Stimulated activated CD4-positive, alpha-beta T cell treated with anti-CD3 and anti-CD28 coated beads, TNF-alpha, amount 100 ng/mL, for 24 hours (primary cell): ENCODE measurements at places on chromosomes 4 and X.

DNA sequence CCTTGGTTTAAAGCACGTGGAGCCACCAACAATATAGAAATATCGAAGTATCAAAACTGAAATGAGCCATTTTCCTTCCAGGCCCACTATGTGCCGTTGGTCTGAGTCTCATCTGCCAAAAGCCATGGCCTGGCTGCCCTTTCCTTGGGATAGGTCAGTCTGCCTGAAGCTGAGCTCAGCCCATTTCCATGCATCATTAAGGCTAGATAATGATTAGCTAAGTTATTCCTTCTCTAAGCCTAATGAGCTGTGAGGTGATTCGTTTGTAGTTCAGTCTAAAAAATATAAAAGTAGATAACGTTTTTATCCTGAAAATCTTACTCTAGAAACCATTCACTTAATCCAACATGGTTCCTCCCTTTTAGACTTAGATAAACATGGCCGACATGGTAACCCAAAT lies 936.2 kb upstream of the LCORL start:
- no peak for DNase-seq

DNA sequence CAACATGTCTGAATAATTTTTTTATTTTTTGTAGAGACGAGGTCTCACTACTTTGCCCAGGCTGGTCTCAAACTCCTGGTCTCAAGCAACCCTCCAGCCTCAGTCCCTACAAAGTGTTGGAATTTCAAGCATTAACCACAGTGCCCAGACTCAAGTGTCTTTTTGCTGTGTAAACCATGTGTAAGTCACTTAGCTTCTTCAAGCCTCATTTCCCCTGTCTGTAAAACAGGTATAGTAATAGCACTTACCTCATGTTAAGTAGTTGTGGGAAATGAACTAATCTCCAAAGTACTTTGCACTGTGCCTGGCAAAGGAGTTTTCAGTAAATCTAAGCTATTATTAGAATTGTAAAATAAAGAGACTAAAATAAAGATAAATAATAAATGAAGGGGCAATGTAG lies 35.7 kb downstream of the STBD1 start:
- no peak for DNase-seq

GRCh38 chrX:47047989-47048388 lies 30.3 kb upstream of the RGN start:
- no peak for DNase-seq

DNA sequence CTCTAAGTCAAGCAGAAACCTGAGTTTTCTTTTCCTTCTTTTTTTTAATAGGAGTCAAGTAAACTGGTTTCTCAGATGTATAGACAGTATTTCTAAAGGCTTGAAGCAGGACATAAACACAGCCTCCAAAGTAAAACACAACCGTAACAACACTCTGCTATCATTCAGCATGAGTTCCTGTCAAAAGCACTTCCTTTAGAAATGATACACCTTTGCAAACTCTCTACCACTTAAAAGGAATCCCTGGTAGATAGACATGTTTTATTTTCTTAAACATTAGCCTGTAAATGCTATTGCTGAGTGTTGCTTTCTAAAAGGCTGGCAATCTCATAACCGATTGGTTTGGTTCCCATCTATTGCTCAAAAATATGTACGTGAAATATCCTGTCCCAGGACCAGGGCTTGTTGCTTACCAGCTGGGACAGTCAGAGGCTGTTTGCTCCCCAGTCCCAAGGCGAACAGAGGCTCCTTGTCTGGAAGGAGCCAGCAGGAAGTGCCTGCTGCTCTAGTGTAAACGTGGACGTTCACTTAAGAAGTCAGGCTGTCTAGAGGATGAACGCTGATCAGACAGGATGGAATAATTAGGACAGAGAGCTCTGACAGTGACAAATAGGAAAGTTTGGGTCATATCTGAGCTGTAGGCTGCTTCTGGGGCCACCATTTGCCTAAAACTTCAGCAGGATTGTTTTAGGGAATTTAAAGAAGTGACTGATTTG lies 173.9 kb upstream of the KLF3 start:
- no peak for DNase-seq

- peak; percentile 10 for DNase-seq
Observed at GRCh38 chrX:49001521-49002090, 458 bp downstream of the GRIPAP1 start.

GRCh38 chr4:55758066-55758465 lies 61.5 kb upstream of the EXOC1L start:
- no peak for DNase-seq

DNA sequence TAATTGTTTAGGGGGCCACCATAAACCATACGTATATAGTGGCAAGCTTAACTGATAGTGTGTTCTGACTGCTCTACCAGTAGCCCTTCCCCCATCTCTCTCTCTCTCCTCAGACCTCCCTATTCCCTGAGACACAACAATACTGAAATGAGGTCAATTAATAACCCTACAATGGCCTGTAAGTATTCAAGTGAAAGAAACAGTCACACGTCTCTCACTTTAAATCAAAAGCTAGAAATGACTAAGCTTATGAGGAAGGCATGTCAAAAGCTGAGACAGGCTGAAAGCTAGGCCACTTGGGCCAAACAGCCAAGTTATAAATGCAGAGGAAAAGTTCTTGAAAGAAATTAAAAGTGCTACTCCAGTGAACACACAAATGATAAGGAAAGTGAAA lies 78.0 kb downstream of the PRDM5 start:
- peak; percentile 11 for DNase-seq

- DNase-seq, result no peak
Observed at GRCh38 chr4:109728385-109728784, 1.5 kb downstream of the PLA2G12A start.

DNA sequence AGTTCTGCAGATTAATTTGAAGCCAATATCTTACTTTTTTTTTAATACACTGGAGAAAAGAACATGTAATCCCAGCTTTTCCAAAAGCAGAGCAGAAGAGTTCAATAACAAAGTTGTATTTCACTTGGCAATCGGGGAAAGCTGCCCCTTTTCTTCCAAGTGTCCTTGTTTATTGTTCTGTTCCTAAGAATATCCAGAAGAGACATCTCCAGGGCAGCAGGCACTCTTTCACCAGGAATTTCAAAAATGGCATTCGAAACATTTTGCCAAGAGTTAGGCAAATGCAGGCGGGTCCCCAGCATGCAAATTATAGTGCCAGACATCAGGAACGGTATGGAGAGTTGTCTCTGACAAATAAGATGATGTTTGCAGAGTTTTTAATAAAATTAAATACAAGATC lies 494.5 kb downstream of the BCOR start:
- DNase-seq, result no peak

GRCh38 chr4:183831026-183831446 lies 74.1 kb upstream of the STOX2 start:
- no peak for DNase-seq

GRCh38 chrX:14220386-14220944 lies 190.8 kb upstream of the GEMIN8 start:
- no peak for DNase-seq

GRCh38 chr4:36712013-36712412 lies 430.6 kb downstream of the DTHD1 start:
- no peak for DNase-seq

DNA sequence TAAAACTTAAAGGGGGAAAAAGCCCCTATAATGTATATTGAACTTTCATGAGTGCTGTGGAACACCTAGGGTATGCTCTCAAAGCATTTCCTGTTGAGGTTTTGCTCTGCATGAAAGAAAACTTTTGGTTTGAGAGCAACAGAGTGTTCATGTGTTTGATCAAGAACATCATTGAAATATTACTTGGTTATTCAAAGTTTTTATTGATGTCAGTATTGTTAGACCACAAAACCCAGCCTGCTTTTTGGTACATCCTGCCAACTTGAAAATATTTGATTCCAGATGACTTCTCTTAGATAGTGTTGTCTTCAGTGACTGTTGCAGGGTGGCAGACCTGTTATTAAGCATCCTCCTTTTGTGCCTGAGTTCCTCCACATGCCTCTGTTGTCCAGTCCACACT lies 68.0 kb downstream of the N4BP2 start:
- no peak for DNase-seq

DNA sequence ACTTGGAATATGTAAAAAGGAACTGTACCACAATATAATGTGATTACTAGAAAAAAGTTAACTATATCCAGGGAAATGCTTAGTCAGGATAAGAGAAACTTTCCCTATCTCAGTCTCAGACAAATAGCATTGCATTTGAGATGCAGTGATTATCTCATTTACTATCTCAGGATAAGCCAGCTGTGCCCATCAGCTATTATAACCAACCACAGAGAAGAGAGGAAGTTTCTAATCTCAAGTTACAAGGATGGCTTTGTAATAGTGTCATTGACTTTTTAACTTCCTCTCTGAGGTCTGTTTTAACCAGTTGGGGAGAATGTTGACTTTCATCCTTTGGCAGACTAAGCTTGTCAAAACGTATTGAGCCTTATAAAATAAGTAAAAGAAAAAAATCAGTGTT lies 56.5 kb downstream of the SNX25 start:
- DNase-seq, result no peak

DNA sequence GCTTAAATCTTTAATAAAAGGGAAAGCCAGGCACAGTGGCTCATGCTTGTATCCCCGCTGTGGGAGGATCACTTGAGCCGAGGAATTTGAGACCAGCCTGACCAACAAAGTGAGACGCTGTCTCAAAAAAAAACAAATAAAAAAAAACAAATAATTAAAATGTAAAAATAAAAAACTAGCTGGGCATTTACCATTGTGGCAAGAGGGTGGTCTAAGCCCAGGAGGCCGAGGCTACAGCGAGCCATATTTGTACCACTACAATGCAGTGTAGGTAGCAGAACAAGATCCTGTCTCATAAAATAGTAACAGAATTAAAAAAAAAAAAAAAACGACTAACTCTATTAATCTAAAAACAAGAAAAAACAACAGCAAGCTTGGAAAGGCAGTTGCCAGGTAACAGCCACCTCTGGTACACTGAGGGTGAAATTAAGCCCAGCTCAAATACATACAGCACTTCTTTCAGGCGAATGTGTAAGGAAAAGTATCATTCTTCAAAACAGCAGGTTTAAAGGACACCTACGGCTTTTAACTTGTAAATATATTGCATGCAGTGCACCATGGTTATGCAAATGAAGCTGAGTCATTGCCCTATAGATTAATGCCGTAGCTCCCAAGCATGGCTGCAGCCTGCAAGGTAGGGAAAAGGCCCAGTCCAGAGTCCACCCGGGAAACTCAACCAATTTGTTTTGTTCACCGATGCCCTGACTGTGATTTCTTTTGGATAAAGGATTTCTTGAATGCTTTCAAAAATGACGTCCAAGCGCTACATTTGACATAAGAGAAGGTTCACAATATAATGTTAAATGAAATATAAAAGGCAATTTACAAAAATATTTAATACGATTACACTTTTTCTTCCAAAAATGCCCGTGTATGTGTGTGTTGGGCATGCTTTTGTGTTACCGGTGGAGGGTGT lies 14.5 kb upstream of the TXLNG start:
- no peak for DNase-seq

DNA sequence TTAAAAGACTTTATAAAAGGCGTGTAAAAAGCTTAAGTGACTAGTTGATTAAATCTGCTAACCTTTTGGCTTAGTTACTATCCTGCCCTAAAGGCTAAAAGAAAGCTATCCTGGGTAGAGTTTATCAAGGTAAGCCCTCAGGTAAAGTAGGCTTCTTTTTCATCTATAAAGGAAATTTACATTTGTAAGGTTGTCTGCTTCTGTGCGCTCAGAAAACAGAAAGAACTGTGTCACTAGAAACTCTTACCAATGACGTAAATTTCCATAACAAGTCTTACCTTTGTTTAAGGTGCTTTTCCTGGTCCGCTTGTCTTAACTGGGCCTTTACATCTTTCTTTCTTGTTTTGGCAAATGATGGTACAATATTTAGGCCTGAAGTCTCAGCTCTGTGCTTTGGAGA lies 37.7 kb upstream of the FGF2 start:
- no peak for DNase-seq

DNA sequence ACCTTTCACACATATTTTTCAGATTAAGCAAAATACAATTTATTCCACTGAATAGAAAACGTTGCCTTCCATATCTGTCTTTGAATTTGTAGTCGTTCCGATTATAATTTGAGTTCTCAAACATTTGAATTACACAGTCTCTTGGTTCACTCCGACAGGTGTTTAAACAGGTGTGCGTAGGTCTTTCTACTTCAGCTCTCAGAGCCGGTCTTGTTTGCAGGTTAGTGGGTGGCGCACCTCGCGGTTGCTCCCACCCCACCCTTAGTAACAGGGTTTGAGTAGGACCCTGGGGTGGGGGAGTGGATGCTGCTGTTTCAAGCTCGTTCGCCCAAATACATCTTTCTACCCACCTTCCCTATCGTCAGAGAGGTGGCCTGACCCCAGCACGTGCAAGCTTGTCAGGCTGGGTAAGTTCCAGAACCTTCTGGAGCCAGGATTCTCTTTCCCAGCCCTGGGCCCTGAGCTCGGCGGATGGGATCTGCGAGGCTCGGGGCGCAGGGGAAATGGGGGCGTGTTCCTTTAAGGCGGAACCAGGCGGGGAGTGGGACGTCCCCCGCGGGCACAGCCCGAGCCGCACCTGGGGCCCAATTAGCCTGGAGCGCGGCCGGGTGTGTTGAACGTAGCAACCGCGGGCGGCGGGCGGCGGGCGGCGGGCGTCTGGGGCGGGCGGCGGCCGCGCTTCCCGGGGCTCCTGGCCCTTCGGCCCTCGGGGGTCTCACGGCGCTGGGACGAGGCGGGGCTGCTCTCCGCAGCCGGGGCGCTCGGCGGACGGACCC lies at the start of gene FAM149A:
TSS of gene FAM149A (plus strand) at position 591 of the 776 bp plus-strand sequence.
- peak; percentile 60 for DNase-seq

DNA sequence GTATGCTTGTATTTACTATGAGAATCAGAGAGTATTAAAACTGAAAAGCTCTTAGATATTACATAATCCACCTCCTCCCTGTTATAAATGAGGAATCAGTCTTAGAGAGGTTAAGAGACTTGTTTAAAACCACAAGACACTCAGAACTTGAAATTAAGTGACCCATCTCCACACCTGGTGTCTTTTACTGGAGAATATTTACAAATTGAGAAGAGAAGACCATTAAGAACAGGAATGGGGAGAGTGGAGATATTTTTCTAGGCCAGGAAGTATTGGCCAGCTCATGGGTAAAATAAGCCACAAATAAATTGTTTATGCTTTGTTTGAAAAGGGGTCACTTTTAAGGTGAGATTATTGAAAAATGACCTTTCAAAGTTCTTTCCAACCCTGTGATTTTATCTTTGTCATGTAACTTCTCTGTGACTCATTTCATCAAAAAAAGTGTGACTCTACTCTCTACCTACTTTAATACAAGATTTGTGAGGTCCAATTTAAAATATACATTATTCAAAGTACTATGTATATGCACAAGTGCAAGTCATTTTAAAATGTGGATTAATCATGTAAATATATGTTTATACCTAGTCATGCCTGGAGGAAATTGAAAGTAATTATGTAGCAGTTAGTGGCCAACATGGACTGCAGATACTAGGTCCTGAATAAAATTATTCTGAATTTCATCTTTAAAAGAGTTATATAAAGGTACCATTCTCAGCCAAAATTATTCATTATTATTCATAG lies 15.9 kb upstream of the COX7B2 start:
- no peak for DNase-seq

GRCh38 chr4:98686847-98687246 lies 28.4 kb upstream of the TSPAN5 start:
- DNase-seq, result no peak

DNA sequence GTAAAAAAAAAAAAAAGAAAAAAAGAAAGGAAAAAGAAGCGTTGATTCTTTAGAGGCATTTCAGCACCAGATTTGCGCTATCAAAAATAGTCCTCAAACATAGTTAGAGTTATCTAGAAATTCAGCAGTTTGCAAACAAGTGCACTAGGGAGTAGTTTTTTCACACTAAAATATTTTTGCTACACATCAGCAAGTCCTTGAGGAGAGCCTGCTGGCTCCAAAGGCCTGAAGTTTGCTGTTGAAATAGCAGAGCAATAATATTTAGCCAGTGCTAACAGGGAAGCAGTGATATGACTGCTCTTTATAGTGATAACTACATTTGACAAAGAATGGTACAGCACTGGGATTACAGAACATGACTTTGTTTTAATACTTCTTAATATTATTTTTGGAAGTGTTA lies 472.2 kb downstream of the PCDH7 start:
- no peak for DNase-seq
